ENCODE measurements at places on chromosomes 1 and 21. TPM values are rescaled to one million over a fixed set of nuclear protein-coding genes. Genes with fewer than 3 reads are reported as not detected.

The ESRRG gene
- total RNA-seq, result not detected

The OR2L8 gene
- total RNA-seq, result not detected

The PWP2 gene
- 1.9 TPM for total RNA-seq

The KANK4 gene
- total RNA-seq, result 1.3 TPM

The TRIM17 gene
- total RNA-seq, result not detected

The LEFTY2 gene
- total RNA-seq, result 38.3 TPM

The FLG gene
- not detected for total RNA-seq

The TEX38 gene
- not detected for total RNA-seq

The C4BPA gene
- not detected for total RNA-seq

The TSPAN2 gene
- total RNA-seq, result 498 TPM

The ZMYND12 gene
- not detected for total RNA-seq

GRCh38 chr1:32907435-32907834 is 6.2 kb upstream of the TMEM54 start:
- H3K27ac ChIP-seq, result no peak overlapping the region
- no peaks in the 10 kb centered on the region for H3K4me1 ChIP-seq
- no peak overlapping the region for H3K4me3 ChIP-seq
- DNase-seq, result no peak
- peaks cover 2% of the 10 kb centered on the region for H3K36me3 ChIP-seq
- H3K27me3 ChIP-seq, result no peaks in the 10 kb centered on the region

DNA sequence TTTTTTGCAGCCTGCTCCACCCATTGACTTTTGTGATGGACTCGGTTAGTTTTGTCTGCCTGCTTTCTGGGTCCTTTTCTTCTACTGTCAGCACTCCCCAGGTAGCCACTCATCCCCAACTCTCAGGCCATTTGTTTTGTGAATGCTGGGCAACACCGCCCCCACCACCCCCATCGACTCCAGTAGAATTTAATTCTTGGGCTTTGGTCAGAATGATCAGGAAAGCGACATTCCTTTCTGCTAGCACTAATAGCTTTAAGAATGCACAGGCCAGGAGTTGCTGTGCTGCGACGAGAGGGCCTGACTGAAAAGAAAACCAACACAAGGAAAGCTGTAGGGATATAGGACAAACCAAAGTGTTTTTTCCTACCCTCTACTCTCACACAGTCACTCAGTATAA is 144.4 kb downstream of the CDC7 start:
- H3K27me3 ChIP-seq, result peaks cover 2% of the 10 kb centered on the region
- no peak overlapping the region for H3K4me3 ChIP-seq
- H3K36me3 ChIP-seq, result no peaks in the 10 kb centered on the region
- no peak overlapping the region for H3K27ac ChIP-seq

DNA sequence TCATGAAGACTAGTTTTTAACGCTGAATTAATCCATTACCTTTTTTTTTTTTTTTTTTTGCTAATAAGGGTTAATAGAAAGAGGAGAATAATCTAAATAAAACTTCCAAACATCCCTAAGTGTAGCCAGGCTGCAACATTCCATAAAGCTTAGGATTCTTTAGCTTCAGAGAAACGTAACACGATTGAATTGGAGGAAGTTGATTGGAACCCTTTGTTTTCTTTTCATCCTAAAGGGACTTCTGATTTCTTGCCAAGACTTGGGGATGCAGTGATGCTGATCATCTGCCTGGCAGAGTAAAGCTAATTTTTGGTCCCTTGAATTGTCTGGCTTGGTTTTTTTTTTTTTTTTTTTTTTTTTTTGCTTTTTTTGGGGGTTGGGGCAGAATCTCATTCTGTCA is 142.9 kb downstream of the VPS13D start:
- no peaks in the 10 kb centered on the region for H3K27me3 ChIP-seq
- H3K36me3 ChIP-seq, result peaks cover 32% of the 10 kb centered on the region
- no peak for DNase-seq
- no peak overlapping the region for H3K27ac ChIP-seq

DNA sequence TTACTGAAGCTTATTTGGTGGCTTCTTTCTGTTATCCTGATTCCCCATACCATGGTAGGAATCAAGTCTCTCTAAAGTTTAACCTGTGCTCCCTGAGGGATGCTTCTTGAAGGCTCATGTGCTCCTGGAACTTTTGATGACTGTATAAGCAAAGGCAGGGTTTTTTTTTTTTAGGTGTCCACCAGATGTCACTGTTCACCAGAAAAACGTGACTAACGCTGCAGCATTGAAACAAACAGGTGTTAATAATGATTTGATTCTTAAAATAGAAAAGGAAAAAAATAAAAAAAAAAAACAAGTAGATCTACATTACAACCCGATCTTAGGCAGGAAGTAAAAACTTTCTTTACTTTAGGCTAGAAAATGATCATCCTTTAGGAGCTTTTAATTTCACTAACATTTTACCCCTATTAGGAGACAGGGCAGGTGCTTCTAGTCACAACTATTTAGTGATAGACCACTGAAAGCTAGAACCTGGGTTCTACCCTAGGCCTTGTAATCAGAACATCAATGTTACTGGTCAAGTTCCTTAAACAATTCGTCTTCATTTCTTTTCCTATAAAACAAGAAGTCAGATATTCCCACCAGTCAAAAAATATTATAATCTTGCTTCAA is 223.0 kb downstream of the PLA2G4A start:
- no peak overlapping the region for H3K4me3 ChIP-seq
- H3K27ac ChIP-seq, result no peak overlapping the region
- peaks cover 22% of the 10 kb centered on the region for H3K27me3 ChIP-seq
- H3K4me1 ChIP-seq, result no peaks in the 10 kb centered on the region
- H3K36me3 ChIP-seq, result no peaks in the 10 kb centered on the region
- no peak for DNase-seq

GRCh38 chr1:206411321-206411720 is 59.0 kb upstream of the IKBKE start:
- no peak overlapping the region for H3K4me3 ChIP-seq
- H3K36me3 ChIP-seq, result peaks cover 5% of the 10 kb centered on the region
- H3K27ac ChIP-seq, result no peak overlapping the region
- DNase-seq, result no peak
- no peaks in the 10 kb centered on the region for H3K27me3 ChIP-seq

GRCh38 chr1:157472959-157473358 is 79.4 kb downstream of the FCRL5 start:
- H3K27me3 ChIP-seq, result peaks cover 29% of the 10 kb centered on the region
- H3K36me3 ChIP-seq, result no peaks in the 10 kb centered on the region
- no peak overlapping the region for H3K4me3 ChIP-seq
- no peak for DNase-seq

- no peaks in the 10 kb centered on the region for H3K27me3 ChIP-seq
- peak overlapping the region; percentile 92 for H3K27ac ChIP-seq
- peak overlapping the region; percentile 83 for H3K4me3 ChIP-seq
Observed at GRCh38 chr1:22452481-22452957, 868 bp downstream of the ZBTB40 start.

DNA sequence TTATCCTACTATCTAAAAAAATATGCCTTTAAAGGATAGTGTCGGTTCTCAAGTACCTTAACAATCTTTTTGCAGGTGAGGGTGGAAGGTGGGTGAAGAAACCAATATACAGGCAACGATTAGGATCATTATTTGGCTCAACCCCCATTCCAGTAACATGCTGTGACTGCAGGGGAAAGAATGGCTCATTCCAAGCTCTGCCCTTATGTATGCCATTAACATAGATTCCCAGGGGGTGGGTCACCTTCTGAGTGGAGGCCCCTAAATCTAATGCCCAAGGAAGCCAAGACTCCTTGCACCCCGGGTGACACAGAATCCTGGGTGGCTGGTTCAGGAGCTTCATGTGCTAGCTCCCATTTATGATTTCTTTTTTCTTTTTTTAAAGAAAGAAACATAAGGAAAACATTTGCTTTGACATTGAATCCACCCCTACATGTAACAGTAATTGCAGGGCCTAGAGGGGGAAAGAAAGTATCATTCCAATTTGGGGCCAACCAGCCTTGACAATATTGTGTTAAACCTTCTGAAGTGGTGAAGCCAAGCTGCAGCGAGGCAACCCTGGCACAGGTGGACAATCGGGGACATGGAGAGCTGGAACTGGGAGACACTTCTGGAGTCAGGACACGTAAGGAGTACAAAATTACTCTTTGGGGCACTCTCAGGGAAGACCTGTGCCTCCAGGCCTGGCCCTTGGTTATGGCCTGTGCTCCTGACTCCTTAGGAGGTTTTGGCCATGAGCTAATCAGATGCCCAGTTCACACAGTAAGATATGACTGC is 200.3 kb downstream of the PBX1 start:
- H3K27ac ChIP-seq, result no peak overlapping the region
- no peaks in the 10 kb centered on the region for H3K27me3 ChIP-seq
- peaks cover 2% of the 10 kb centered on the region for H3K36me3 ChIP-seq
- H3K4me1 ChIP-seq, result peaks cover 14% of the 10 kb centered on the region
- DNase-seq, result no peak

DNA sequence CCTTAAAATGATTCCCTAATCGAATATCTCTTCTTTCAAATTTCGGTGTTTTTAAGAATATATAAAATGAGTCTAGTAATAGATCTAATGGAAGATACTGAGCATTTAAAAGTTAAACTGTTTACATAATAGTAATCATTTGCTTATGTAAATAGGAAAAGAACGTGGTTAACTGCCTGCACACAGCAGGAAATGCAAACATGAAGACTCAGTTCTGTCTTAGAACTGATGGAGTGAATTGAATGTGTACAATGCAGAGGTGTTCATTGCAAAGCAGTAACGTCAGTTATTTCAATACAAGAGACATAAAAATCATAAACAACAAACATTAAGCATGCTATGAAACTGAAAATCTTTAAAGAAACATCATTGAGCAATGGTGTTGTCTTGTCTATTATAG is 359.4 kb upstream of the ADAMTS5 start:
- no peaks in the 10 kb centered on the region for H3K36me3 ChIP-seq
- peaks cover 13% of the 10 kb centered on the region for H3K4me1 ChIP-seq
- no peaks in the 10 kb centered on the region for H3K27me3 ChIP-seq

DNA sequence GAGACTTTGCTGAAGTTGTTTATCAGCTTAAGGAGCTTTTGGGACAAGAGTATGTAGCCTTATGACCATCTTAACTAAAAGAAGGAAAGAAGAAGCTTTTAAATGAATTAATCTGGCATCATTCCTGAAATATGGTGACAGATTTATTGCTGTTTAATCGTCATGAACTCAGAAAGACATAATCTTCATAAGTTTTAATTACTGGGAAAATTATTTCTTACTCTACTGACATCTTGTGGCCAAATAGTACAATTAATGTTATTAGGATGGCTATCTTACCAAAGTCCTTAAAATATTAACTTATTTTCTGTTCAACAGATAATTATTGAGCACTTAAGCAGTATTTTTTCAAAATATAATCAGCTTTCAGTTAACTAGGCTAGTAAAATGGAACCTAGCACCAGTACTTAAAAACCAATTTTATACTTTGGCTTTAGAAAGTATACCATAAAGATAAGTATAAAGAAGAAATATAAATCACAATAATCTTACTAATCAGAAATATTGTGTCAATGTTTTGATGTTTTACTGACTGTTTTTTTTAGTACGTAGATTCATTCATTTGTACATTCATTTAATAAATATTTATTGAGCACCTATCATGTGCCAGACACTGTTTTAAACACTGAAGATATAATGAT is 34.7 kb upstream of the GPR25 start:
- no peak overlapping the region for H3K27ac ChIP-seq
- H3K36me3 ChIP-seq, result peaks cover 13% of the 10 kb centered on the region
- peaks cover 27% of the 10 kb centered on the region for H3K4me1 ChIP-seq

DNA sequence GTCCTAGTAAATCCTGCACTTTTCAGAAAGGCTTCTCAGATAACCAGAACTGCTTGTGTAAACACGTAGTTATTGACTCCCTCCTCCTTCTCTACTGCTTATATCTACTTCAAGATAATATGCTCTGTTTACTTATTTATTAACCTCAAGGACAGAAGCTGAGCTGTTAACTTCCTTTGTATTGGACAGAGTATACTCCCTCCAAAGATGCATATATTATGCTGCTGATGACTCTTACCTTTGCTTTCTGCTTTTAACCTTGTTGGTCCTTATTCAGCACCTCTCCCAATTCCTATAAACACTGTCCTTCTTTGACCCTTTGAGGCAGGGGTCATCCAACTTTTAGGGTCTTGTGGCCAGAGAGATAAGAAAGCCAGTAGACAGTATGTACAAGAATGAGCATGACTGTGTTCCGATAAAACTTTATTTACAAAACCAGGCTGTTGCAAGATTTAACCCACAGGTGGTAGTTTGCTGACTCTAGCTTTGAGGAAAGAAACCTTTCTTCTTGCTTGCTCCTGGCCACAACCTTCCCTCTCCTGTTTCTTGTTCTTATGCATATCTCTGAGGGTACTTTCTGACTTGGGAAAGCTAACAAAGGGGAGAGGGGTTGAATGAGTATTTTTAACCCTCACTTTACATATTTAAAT is 4.9 kb downstream of the TPM3 start:
- H3K27ac ChIP-seq, result no peak overlapping the region
- peaks cover 2% of the 10 kb centered on the region for H3K36me3 ChIP-seq
- peaks cover 7% of the 10 kb centered on the region for H3K27me3 ChIP-seq
- peaks cover 19% of the 10 kb centered on the region for H3K4me1 ChIP-seq

DNA sequence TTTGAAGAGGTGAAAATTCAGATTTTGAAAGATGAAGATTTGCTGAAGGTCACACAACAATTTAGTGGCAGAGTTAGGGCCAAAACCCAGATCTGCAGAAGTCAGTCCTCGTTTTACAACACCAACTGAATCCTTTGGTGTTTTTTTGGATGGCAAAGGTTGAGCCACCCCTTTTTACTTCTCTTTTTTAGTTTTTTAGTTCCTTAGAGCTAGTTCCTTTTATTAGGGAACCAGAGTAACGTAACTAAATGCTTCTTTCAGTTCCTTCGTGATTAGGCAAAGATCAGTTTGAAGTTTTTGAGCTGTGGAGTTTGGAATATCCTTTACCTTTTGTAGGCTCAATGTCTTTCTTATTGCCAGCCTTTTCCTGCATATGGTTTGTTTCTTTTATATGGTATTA is 67.9 kb upstream of the ARID1A start:
- H3K4me1 ChIP-seq, result peaks cover 3% of the 10 kb centered on the region
- no peak overlapping the region for H3K4me3 ChIP-seq
- H3K27me3 ChIP-seq, result no peaks in the 10 kb centered on the region

DNA sequence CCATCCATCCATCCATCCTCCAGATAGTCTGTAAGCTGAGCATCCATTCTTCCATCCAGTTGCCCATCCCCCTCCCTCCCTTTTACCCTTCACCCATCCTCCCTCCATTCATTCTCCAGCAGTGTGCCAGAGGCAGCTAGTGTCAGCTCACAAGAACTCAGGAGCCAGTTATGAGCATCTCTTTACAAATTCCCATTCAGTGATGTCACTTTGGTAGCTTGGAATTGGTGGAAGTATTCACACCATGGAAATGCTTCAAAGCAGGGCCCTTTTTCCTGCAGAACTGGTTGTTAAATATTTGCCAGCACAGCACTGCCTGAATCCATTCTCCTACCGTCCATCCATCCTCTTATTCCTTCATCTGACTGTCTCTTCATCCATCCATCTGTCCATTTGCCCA is 72.5 kb downstream of the ARHGEF10L start:
- H3K4me3 ChIP-seq, result no peak overlapping the region
- H3K27ac ChIP-seq, result no peak overlapping the region
- peaks cover 14% of the 10 kb centered on the region for H3K36me3 ChIP-seq
- H3K4me1 ChIP-seq, result peaks cover 15% of the 10 kb centered on the region

DNA sequence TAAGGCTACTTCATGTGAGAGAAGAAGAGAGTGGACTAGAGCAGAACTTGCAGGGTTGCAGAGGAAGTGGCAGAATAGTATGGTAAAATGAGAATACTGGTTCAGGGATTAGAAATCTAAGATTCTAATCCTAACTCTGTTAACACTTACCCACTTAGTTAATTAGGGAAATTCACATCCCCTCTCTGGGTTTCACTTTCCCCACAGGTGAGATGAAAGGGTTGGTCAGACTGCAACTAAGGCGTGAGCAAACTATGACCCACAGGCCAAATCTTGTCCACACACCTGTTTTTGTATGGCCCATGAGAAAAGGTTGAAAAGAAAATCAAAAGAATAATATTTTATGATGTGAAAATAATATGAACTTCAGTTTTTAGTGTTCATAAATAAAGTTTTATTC is 117.5 kb downstream of the MACF1 start:
- no peak overlapping the region for H3K4me3 ChIP-seq
- no peaks in the 10 kb centered on the region for H3K27me3 ChIP-seq
- H3K4me1 ChIP-seq, result no peaks in the 10 kb centered on the region
- peak overlapping the region; percentile 20 for H3K27ac ChIP-seq
- H3K36me3 ChIP-seq, result peaks cover 42% of the 10 kb centered on the region

Data from chondrocyte (in vitro differentiated cells).